ENCODE measurements at places on chromosomes 5 and 9.

DNA sequence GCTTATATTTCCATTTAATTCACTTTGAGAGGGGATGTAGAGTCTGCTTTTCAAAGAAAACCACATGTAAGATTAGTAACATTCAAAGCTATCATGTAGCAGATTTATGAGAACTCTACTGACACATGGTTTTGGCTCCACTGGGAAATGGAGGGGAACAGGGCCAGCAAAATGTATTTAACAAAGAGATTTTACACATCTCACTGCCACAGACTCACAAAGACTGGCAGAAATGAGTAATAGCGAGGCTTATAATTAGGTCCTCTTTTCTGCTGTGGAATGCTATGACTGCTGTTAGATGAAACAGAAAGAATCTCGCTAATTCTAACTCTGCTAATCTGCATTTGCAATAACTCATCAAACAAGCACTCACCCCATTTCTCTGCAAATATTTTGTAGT, 4.5 kb downstream of the DAP start:
- no peak for DNase-seq

DNA sequence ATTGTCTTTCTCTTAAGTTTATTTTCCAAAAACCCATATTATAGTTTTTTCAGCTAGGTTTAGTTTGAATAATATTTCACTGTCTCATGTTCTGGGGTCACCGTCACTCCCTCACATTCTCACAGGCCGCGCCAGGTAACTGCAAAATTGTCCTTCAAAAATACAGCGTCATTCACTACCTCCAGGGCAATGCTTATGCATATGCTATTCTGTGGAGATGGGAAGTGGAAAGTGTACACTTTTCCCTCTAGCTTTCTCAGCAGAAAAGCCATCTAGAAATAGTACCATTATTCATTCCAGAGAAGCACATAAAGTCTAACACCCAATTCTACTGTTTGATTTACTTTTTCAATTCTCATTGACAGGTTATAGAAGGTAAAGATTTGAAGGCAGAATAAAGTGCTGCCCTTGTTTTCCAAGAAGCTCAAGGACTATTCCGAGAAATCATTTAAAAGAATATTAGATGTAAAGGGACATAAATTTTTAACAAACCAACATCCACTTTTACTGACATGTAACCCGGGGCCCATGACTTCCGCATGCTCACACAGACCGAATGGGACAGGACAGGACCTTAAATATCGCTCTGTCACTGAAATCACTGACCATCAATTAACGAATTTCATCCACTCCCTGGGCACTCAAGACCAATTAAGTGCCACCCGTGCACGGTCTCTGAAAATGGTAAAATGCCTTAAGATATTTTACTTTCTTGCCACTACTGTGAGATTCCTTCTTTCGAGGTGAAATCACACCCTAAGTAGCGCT, 720 bp downstream of the NUDT12 start:
- no peak for DNase-seq

DNA sequence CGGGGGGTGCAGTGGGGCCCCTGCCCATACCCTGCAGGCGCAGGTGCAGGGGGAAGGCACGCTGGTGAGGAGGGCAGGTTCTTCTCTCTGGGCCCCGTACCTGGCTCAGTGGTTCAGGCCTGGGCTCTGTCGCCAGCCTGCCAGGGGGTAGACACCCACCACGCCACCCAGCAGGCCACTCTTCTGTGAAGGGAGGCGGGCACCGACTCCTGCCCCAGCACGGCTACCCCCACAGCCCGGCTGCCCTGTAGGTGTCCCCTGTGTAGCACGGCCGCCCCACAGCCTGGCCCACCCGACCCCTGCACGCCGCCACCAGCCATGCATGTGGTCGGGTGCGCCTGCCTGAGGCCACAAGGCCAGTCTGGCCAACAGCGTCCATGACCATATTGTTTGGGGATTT, 1.7 kb downstream of the LCN6 start:
- DNase-seq = no peak

DNA sequence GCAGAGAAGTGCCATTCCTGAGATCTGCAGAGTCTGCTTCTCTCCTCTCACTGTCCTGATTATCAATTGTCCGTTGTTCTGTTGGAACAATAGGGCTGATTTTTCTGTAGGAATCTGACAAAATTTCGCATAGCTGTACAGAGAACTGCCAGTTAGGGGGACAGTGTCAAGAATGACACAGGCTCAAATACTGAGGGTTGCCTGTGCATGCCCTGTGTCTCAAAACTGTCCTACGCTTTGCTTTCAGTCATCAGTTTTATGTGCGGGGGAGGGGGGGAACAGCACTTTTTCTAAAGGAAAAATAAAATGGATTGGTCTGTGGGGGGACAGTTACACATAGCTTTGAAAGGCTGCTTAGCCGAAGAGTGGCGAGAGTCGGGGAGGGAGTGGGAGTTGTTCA, 248.6 kb downstream of the PDZD2 start:
- no peak for DNase-seq

DNA sequence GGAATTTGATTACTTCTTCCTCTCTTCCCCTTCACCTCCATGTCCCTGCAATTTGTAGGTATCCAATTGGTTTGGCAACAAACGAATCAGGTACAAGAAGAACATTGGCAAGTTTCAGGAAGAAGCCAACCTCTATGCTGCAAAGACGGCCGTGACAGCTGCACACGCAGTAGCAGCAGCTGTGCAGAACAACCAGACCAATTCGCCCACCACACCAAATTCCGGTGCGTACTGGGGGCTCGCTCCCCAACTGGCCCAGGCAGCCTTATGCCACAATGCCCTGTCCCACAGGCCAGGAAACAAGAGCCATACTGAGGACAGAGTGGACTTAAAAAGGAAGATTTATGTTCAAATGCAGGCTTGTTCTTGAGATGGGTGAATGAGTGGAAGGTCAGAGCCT, 213.5 kb downstream of the PBX3 start:
- DNase-seq = no peak

DNA sequence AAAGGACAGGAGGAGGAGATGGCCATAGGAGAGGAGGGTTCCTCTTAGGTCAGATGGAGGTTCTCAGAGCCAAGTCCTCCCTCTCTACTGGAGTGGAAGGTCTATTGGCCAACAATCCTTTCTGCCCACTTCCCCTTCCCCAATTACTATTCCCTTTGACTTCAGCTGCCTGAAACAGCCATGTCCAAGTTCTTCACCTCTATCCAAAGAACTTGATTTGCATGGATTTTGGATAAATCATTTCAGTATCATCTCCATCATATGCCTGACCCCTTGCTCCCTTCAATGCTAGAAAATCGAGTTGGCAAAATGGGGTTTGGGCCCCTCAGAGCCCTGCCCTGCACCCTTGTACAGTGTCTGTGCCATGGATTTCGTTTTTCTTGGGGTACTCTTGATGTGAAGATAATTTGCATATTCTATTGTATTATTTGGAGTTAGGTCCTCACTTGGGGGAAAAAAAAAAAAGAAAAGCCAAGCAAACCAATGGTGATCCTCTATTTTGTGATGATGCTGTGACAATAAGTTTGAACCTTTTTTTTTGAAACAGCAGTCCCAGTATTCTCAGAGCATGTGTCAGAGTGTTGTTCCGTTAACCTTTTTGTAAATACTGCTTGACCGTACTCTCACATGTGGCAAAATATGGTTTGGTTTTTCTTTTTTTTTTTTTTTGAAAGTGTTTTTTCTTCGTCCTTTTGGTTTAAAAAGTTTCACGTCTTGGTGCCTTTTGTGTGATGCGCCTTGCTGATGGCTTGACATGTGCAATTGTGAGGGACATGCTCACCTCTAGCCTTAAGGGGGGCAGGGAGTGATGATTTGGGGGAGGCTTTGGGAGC, 3.1 kb downstream of the EGR1 start:
- no peak for DNase-seq

DNA sequence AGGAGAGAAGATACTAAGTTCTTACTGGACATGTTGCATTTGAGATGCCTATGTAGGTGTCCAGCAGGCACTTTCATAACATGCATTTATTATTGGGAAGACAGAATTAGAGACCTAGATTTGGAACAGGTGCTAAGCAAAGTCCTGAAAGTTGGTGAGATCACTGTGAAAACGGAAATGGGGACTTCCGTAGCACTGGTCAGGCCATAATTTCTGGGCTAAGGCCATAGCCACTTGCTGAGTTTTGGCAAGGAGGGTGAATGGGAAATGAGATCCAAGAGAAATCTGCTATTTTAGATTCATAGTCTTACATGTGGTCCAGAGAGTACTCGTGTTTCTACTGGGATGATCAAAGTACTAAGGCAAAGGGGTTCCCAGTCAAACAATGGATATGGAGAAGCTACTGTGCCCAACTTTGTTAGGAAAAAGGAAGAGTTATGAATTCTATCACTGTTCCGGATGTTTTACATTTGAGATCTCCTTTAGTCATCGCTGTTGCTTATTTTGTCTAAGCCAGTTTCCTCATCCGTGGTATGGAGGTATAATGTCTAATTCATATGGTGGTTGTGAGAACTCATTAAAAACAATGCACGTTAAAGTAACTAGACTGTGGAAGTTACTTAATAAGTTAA, 33.4 kb downstream of the TEK start:
- DNase-seq = no peak
